Stimulated activated CD8-positive, alpha-beta memory T cell treated with anti-CD3 and anti-CD28 coated beads, Interleukin-15, amount 100 ng/mL, for 4 hours (primary cell): ENCODE measurements at places on chromosomes 16 and 17.

DNA sequence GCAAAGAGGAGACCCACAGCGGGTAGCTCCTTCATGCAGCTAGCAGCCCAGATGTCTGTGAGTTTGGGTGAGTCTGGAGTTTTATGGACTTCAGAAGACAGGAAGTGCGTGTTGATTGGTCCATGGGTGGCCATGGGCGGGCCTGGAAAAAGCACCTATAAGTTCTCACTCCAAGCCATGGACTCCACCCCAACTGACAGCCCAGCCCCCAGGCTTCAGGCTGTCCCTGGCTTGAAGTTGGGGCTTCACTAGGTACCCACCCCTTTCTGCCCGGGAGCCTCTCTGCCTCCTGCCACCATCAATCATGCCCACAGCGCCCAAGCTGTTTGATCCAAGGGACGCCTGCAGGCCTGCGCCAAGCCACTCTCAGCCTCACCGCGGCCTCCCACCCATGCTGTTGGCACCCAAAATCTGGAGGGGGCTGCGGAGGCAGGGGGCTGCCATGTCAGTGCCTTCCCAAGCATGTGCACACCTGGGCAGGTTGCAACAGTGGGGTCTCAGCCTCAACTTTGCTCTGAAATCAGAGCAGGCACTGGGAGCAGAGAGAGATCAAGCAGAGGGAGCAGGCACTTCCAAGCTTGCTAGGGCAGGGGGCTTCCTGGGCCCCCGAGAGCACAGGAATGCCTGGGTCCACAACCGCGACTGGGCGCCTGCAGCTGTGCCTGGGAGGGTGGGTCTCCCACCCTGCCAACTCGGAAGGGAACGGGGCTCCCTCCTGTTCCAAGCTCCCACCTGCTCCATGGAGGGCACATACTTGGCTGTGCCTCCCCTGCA lies 1503.7 kb downstream of the CDH11 start:
- no peak for DNase-seq

DNA sequence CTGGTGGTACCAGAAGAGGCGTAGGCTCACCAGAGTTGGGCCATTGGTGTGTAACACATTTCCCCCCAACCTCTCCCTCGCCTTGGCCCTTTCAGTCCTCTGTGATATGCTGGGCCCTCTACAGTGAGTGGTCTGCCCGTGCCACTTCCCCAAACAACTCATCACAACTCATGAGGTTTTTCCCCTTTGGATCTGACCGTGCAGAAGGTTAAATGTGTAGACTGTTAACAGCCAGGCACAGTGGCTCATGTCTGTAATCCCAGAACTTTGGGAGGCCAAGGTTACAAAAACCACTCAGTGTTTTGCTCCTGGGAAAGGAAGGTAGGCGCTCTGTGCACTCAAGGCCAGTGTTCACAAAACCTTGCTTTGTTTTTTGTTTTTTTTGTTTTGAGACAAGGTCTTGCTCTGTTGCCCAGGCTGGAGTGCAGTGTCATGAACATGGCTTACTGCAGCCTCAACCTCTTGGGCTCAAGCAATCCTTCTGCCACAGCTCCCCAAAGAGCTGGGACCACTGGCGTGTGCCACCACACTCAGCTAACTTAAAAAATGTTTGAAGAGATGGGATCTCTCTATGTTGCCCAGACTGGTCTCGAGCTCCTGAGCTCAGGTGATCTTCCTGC lies 11.3 kb upstream of the CYB5B start:
- DNase-seq, result no peak

DNA sequence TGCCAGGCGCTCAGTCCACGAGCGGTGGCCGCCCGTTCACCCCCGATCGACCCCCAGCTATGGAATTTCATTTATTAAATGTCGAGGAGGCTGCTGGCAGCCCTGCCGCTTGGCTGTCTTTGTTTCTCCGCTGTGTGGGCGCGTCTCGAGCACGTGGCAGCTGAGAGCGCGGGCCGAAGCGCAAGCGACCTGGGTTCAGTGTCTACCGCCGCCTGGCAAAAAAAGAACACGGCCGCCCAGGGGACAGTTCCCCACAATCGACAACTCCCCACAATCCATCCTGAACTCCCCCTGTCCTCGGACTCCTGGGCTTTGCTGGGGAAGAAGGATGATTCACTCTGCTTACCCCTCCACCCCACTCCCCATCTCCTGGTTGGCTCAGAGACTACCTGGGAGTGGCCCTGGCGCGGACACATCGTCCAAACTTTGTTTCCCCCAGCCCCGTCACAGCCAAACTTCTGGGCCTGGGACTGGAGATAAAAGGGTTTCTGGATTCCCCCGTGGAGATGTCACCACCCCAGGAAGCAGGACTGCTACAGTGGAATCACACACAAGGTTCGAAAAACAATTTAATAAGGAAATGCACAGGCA lies 1.7 kb upstream of the ANKRD13B start:
- DNase-seq, result no peak

GRCh38 chr16:86794216-86794864 lies 216.0 kb downstream of the FOXL1 start:
- DNase-seq, result no peak

- DNase-seq, result no peak
Observed at GRCh38 chr17:50264263-50265113, 9.8 kb upstream of the TMEM92 start.

DNA sequence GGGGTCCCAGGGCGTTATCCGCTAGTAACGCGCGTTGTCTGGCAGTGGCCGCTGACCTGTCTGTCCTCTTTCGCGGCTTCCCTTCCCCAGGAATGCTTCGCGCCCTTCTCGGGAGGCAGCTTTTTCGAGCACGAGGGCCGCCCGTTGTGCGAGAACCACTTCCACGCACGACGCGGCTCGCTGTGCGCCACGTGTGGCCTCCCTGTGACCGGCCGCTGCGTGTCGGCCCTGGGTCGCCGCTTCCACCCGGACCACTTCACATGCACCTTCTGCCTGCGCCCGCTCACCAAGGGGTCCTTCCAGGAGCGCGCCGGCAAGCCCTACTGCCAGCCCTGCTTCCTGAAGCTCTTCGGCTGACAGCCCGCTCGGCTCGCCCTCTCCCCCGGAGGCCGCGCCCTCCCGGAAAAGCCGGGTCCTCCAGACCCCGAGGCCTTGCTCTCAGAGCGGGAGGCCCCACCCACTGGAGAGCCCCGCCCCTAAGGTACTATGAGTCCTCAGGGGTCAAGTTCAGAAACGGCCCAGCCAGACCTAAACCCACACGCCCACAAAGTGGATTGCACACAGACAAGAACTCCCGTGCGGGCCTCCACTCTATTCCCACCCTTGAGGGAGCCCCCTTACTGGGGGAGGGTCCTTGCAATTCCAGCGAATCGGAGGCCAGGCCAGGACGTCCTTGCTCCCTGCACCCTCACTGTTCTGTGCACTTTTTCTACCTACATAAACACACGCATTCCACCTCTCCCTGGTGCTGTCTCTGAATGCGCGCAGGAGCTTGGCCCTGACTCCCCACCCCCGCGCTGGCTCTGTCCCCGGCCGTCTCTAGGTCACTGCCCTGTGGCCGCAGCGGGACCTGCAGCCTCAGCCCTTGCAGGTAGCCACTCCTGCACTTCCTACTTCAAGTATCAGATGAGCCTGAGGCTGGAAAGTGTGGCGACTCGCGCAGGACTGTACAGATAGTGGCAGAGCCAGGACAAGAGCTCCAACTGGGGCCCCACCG lies 5.4 kb upstream of the SLC5A2 start:
- no peak for DNase-seq

DNA sequence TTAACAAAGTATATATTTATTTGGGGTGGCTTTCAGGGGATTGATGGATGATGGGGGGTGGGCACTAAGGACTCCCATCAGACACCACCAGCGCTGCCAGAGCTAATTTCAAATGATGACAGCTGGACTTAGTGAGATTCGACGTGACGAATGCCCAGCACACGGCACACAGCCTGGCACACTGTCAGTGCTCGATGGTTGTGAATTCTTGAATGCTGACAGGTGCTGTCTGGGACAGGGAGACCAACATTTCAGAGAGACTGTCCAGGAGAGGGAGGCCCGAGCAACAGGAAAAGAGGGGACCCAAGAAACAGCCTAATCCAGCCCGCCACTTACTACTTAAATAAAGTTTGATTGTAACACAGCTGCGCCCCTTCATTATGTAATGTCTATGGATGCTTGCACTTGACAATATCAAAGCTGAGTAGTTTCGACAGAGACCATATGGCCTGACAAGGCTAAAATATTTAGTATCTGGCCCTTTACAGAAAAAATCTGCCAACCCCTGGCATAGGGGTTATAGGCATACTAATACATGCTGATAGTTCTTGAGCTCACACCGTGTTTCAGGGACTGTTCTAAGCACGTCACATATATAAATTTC lies 6.2 kb upstream of the MPRIP start:
- DNase-seq, result no peak

GRCh38 chr16:72197545-72197944 lies 25.6 kb upstream of the PMFBP1 start:
- DNase-seq, result no peak

DNA sequence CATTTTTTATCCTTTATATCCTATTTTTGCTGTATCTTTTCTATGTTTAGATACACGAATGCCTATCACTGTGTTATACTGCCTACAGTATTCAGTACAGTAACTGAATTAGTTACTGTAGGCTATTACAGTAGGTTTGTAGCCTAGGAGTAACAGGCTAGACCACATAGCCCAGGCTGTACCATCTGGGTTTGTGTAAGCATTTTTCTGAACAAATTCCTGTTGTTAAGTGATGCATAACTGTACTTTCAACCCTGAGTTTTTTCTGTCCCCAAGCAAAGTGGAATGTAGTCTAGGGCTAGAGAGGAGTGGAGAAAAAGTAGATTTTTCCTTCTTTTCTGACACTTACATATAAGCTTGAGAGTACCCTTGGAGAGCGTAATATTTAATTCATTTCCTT lies 282.1 kb downstream of the HS3ST3B1 start:
- DNase-seq, result no peak

- no peak for DNase-seq
Observed at GRCh38 chr17:74852237-74853047, 7.2 kb downstream of the GRIN2C start.

DNA sequence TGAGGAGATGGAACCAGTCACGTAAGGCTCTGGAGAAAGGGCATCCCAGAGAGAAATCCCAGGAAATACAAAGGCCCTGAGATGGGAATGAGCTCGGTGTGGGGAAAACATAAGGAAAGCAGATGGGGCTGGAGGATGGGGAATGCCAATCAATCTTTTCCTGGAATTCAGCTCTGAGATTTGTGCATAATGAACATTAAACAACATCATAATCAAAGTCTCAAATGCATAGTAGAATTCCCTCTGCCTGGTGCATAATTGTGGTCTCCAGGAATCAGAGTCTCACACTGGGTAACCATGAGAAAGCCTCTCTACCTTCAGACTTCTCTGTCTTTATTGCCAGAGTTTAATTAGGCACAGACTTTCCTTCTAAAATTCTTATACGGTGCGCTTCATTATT lies 30.8 kb downstream of the OTOA start:
- DNase-seq, result no peak

DNA sequence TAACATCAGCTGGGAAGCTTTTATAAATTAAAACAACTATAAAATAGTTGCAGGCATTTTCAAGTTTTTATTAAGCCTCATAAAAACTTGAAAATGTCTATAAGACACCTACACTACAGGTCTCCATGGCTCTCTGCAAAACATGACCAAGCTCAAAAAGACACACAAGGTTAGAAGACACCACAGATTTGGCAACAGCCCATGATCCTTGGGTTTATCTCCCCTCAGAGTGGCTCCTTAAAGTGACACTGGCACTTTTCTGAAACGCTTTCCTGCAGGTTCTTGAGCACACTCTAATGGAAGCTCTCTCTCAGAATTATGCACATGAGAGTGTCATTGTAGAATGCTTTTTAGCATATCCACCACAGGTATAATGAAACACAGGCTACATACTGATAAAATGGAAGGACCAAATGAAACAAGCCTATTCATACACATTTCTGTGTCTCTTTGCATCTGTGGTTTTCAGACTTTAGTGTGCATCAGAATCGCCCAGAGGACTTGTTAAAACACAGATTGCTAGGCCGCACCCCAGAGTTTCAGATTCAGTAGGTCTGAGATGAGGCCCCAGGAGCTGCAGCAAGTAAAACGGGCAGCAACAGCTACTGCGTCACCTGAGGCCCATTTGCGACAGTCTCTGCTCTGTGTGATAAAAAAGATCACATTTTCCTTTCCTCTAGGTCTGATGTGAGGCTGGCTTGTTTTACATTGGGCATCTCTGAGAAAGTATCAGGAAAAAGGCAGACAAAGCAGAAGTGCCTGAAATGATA lies 75.0 kb upstream of the WSB1 start:
- DNase-seq, result no peak

GRCh38 chr17:64055183-64056142 lies 35.0 kb upstream of the ICAM2 start:
- no peak for DNase-seq

- DNase-seq, result no peak
Observed at GRCh38 chr16:57764341-57765159, 29.0 kb downstream of the KATNB1 start.

DNA sequence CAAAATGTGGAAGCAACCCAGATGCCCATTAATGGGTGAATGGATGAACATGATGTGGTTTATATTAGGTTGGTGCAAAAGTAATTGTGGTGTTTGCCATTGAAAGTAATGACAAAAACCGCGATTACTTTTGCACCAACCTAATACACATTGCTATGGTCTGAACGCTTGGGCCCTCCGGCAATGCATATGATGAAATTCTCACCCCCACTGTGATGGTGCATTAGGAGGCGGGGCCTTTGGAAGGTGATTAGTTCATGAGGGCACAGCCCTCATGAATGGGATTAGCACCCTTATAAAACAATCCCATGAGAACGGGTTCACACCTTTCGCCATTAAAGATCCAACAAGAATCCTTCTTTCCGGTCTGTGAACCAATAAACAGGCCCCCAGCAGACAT lies 25.3 kb upstream of the PRM1 start:
- no peak for DNase-seq

GRCh38 chr16:66512272-66513110 lies 37.4 kb downstream of the TK2 start:
- no peak for DNase-seq

- no peak for DNase-seq
Observed at GRCh38 chr16:11597235-11598095, 10.7 kb upstream of the LITAF start.

- DNase-seq, result no peak
Observed at GRCh38 chr16:69077251-69077650, 28.2 kb upstream of the HAS3 start.

- DNase-seq, result no peak
Observed at GRCh38 chr16:10093576-10093975, 88.7 kb downstream of the GRIN2A start.
